ENCODE measurements at places on chromosomes 1 and 21.

GRCh38 chr1:66210635-66211244, 323.2 kb upstream of the SGIP1 start:
- no peak for DNase-seq

GRCh38 chr1:87134061-87134460, 194.6 kb upstream of the LMO4 start:
- no peak for DNase-seq

- no peak for DNase-seq
These were observed 201.3 kb downstream of the NCAM2 start for GRCh38 chr21:21199342-21200102.

DNA sequence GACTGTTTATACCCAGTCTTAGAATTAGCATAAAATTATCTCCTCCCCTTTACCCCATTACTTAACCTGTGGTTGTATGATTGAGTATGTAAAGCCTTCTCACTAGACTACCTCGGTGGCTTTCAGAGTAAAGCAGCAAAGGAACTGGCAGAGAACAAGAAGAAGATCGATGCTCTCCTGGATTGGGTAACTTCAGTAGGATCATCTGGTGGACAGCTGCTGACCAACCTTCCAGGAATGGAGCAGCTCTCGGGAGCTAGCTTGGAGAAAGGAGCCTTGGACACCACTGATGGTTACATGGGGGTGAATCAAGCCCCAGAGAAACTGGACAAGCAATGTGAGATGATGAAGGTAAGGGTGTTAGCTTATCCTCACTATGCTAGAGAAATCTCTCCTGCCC, 138.6 kb upstream of the BMP8A start:
- no peak for DNase-seq

- DNase-seq: no peak
These were observed 7.7 kb downstream of the KRTAP19-8 start for GRCh38 chr21:31030367-31031106.

- no peak for DNase-seq
These were observed 116.3 kb downstream of the EPHB2 start for GRCh38 chr1:22826604-22827580.

- no peak for DNase-seq
These were observed 59.0 kb downstream of the SLX9 start for GRCh38 chr21:44998621-44999427.

- no peak for DNase-seq
These were observed 37.3 kb downstream of the RGS4 start for GRCh38 chr1:163106364-163106987.

DNA sequence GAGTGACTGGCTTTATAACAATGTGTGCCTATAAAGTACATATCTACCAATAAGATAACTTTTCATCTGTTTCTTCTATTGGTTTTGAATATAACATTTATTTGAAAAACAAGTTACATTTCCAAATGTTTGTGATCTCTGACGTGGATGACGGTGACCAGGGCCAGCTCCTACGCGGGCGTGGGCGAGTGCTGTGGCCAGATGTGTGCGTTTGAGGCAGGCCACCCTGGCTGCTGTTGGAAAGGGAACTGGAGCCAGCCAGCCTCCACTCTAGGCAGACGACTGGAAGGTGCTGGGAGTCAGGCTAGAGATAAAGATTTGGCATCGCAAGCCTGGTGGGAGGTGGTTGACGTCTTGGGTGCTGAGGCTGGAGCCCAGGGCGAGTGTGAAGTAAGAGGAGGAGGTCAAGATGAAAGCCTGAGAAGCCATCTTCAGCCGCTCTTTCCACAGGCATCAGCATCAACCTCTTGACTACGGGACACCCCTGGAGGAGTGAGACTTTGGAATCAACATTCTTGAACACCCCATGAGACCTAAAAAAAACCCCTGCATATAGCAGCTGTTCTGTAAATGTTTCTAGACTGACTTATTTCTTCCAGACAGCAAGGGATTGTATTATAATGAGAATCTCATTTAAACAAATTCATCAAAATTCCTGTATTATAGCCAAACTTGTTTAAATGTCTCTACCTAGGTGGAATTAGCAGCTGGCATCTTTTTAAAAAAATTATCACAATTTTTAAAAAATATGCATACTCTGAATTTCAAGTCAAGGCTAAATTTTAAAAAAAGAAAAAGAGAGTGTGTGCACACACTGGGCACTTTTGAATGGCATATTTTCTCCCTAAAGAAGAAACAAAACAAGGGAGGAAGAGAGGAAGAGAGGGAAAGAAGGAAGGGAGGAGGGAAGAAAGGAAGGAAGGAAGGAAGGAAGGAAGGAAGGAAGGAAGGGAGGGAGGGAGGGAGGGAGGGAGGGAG, 112.5 kb upstream of the SLC44A3 start:
- no peak for DNase-seq

- no peak for DNase-seq
These were observed 94.1 kb downstream of the PCBP3 start for GRCh38 chr21:45737485-45738166.

- no peak for DNase-seq
These were observed 17.9 kb upstream of the RGS18 start for GRCh38 chr1:192140382-192140781.

DNA sequence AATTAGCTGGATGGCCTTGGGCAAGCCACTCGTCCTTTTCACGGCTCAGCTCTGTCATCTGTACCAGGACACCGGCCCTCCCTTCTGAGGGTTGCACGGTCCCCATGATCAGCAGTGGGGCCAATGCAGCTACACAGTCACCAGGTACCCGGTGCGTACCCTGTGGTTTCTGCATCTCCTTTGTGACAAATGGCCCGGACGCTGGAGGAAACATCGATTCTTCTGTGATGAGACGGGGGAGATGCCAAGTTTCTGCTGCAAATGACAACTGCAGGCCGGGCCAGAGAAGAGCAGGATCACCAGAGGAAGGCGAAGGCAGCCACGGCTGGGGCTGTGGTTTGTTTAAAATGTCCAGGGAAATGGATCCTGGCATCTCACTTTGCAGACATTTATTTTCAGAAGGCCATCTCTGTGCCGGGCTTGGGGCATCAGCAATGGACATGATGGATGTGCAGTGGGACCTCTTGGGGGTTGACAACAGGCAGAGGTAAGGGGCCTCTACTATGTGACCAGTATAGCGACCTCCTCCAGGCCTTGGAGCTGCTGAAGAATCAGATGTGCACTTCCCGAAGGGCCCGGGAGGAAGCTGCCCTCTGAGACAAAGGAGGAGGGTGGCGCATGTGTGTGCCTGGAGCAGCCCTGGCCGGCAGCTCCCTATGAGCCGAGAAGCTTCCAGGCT, 221.9 kb upstream of the C1orf174 start:
- DNase-seq: no peak

- DNase-seq: no peak
These were observed 83.5 kb downstream of the SYF2 start for GRCh38 chr1:25148673-25149300.

DNA sequence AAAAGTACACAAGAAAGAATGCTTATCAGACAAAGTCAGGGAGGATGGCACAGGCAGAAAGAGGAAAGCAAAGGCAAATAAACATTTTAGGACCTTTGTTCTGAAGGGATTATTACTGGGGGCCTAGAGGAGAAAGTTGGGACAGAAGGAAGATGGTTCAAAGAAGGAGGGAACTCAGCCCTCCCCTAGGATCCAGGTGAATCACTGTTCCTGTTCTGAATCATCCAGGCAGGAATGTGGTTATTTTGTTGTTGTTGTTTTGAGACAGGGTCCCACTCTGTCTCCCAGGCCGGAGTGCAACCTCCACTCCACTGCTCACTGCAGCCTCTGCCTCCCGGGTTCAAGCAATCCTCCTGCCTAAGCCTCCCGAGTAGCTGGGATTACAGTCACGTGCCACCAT, 38.5 kb upstream of the PSEN2 start:
- DNase-seq: no peak

- DNase-seq: no peak
These were observed 36.7 kb upstream of the SH3D21 start for GRCh38 chr1:36269408-36269838.

DNA sequence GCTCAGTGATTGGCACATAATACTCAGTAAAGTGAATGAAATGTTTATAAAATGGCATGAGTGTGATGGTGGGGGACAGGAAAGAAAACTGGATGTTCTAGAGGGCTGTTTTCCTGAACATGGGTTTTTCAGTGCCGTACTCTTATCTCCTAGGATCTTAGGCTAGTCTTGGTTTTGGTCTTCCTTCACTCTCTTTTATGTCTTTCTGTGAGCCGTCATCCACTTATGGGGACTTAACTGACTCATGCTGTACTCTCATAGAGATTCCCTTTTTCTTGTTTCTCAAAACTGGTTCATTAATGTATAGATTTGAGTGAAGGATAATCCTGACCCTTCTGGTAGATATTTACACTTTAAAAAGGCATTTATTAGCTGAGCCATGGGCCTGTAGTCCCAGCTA, 16.6 kb downstream of the AGO3 start:
- no peak for DNase-seq

GRCh38 chr1:225350872-225351271, 77.0 kb downstream of the LBR start:
- DNase-seq: no peak

DNA sequence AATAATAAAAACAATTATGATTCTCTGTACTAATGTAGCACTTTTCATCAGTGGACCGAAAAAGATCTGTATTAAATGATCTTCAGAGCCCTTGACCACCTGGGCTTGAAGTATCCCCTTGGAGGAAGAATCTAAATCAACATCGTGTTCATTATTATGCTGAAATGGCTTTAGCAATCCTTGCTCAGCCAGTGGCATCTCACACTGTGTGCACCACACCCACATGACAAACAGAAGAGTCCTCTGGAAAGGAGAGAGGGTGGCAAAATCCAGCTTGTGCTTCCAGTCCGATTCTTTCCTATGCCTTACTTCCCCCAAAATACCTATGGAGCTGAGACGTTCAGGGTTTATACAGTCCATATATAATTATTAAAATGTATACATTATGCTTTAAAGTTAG, 318.5 kb upstream of the RUNX1 start:
- no peak for DNase-seq

DNA sequence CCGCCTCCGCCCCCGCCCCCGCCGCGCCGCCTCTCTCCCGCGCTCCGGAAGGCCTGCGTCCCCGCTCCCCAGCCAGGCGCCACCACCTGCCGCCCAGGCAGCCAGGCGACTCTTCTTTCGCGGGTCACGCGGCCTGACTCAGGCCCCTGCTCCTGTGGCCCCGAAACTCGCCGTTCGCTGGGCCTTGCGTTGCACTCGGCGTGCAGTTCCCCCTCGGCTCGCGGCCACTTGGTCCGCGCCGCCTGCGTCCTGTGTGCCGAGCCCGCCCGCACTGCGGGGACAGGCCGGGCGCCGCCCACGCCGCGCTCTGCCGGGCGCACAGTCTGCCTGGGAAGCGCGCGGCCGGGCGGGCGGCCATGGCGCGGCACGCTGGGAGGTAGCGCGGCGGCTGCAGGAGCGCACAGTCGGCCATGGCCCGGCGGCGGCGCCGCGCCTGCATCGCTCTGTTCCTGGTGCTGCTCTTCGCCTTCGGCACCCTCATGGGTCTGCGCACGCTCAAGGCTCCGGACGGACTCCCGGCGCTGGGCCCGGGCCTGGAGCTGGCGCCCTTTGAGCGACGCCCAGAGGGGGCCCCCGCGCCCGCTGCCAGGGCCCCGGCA, at the start of gene MANEAL:
Gene MANEAL, plus strand, starts transcription at position 75 of the 599 bp plus-strand sequence. Its CDS starts 336 bp downstream, at position 411.
- DNase-seq: no peak

- no peak for DNase-seq
These were observed 11.7 kb upstream of the ECE1 start for GRCh38 chr1:21301794-21302440.

DNA sequence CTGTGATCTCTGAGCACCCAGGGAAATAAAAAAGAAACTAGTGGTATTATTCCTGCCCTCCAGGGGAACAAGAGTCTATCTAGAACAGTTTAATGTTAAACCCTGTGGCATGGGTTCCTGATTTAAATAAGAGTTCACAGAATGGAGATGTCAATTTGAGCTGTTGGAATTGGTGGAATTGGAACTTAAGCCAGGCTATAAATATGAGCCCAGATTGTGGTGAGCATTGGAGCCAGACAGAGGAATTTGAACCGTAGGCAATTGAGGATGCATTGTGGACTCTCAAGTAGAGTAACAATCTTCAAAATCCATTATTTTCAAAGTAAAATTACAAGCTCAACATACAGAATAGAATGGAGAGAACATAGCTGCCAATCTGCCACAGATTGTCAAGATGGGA, 98.2 kb downstream of the NEK7 start:
- DNase-seq: no peak

- DNase-seq: no peak
These were observed 15.0 kb downstream of the CRNN start for GRCh38 chr1:152398812-152399698.

- DNase-seq: no peak
These were observed 2.7 kb upstream of the ADAMTS1 start for GRCh38 chr21:26847921-26848320.

DNA sequence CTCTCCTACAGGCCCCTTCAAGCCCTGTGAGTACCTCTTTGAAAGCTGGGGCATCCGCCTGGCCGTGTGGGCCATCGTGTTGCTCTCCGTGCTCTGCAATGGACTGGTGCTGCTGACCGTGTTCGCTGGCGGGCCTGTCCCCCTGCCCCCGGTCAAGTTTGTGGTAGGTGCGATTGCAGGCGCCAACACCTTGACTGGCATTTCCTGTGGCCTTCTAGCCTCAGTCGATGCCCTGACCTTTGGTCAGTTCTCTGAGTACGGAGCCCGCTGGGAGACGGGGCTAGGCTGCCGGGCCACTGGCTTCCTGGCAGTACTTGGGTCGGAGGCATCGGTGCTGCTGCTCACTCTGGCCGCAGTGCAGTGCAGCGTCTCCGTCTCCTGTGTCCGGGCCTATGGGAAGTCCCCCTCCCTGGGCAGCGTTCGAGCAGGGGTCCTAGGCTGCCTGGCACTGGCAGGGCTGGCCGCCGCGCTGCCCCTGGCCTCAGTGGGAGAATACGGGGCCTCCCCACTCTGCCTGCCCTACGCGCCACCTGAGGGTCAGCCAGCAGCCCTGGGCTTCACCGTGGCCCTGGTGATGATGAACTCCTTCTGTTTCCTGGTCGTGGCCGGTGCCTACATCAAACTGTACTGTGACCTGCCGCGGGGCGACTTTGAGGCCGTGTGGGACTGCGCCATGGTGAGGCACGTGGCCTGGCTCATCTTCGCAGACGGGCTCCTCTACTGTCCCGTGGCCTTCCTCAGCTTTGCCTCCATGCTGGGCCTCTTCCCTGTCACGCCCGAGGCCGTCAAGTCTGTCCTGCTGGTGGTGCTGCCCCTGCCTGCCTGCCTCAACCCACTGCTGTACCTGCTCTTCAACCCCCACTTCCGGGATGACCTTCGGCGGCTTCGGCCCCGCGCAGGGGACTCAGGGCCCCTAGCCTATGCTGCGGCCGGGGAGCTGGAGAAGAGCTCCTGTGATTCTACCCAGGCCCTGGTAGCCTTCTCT, 23.5 kb downstream of the UBE2T start:
- DNase-seq: no peak

- DNase-seq: no peak
These were observed 5.2 kb upstream of the VSIG8 start for GRCh38 chr1:159867664-159868026.

DNA sequence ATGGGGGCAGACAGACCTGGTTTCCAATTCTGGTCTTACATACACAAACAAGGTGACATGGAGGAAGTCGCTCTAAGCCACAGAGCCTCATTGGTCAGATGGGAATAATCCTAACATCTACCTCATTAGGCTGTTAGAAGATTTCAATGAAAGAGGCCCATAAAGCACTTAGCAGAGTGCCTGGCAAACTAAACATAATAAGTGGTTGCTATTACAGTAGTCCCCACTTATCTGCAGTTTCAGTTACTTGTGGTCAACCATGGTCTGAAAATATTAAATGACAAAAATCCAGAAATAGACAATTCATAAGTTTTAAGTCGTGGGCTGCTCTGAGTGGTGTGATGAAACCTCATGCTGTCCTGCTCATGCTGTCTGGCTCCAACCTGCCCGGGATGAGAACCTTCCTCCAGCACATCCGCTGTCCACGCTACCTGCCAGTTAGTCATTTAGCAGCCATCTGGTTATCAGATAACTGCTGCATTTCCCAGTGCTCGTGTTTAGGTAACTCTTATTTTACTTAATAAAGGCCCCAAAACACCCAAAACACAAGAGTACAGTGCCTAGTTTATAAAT, 112.3 kb downstream of the DDX20 start:
- no peak for DNase-seq
